ENCODE measurements at places on chromosomes 13 and 19.

GRCh38 chr13:37884026-37884425, 14.5 kb upstream of the TRPC4 start:
- no peak for DNase-seq

- DNase-seq: peak; percentile 18
Measured at GRCh38 chr13:39840201-39840600, 184.7 kb downstream of the COG6 start.

GRCh38 chr13:27625839-27626238, 4.1 kb downstream of the POLR1D start:
- no peak for DNase-seq

- no peak for DNase-seq
Measured at GRCh38 chr13:26813980-26814348, 53.4 kb upstream of the GPR12 start.

DNA sequence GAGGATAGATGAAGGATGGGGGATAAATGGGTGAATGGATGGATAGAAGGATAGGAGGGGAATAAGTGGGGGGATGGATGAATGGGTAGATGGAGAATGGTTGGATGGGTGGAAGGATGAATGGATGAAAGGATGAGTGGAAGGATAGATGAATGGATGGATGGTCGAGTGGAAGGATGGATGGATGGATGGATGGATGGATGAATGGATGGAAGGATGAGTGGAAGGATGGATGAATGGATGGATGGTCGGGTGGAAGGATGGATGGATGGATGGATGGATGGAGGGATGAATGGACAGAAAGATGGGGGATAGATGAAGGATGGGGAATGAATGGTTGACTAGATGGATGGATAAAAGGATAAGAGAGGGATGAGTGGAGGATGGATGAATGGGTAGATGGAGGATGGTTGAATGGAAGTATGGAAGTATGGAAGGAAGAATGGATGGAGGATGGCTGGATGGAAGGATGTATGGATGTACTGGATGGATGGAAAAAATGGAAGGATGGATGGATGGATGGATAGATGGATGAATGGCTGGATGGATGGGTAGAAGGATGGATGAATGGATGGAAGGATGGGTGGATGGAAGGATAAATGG, 42.0 kb downstream of the FBN3 start:
- DNase-seq: no peak

GRCh38 chr13:31116224-31116623, 45.5 kb downstream of the HSPH1 start:
- no peak for DNase-seq

GRCh38 chr13:34411177-34411576, 530.9 kb upstream of the NBEA start:
- DNase-seq: no peak

DNA sequence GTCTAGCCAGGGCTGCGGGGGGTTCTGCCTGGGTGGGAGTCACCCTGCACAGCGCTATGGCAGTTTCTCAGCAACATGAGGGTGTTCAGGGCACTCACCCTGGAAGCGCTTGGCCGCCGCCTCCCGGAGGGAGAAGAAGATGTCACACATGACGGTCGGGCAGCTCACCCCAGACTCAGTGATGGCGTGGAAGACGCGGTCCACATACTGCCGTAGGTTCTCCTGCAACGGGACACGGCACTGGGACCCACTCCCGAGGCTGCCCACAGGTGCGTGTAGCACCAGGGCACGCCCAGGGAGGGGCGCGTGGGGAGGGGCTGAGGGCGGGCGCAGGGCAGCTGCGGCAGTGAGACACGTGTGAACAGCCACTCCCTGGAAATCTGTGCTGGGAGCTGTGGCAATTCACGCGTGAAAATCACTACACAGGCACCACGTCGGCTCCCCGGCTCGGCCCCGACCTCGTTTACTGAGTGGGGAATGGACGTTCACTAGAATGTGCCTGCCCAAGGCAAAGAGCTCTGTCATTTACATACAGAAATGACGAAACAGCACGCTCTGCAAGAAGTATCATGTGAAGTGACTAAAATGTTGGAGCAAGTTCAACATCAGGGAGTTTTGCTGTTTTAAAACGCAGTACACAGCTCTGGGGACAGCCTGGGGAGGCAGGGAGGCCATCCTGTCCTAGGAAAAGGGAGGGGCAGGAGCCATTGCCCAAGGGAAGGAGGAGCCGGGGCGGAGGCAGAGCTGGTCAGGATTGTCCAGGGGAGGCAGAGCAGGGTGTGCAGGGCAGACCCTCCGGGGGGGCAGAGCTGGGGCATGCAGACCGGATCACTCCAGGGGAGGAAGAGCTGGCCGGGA, 41.5 kb upstream of the C13orf46 start:
- no peak for DNase-seq

Measured in DMS 273 treated with DMSO at 0.1 percent for 48 hours (cell line).